NCI-H524 (cell line): ENCODE measurements at places on chromosomes 7 and 10.

- no peak for DNase-seq
Observed at GRCh38 chr10:71788954-71789353, 15.6 kb upstream of the VSIR start.

- DNase-seq: no peak
Observed at GRCh38 chr7:6228361-6229229, 43.8 kb downstream of the CYTH3 start.

DNA sequence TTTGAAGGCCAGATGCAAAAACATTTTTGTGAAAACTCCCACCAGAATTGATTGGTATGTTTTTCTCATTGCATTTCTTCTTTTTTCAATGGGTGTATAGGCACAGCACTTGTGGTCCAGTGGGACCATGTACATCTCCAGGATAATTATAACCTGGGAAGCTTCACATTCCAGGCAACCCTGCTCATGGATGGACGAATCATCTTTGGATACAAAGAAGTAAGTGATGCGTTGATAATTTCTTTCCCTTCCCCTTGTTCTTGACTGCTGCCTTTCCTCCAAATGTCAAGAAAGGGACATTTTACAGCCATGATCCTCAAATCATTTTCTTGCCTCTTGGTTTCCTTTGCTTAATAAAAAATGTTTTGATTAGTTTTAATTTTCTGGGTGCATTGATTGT is 331.5 kb downstream of the PLXDC2 start:
- DNase-seq: no peak

GRCh38 chr7:22325671-22326070 is 31.3 kb downstream of the RAPGEF5 start:
- no peak for DNase-seq

DNA sequence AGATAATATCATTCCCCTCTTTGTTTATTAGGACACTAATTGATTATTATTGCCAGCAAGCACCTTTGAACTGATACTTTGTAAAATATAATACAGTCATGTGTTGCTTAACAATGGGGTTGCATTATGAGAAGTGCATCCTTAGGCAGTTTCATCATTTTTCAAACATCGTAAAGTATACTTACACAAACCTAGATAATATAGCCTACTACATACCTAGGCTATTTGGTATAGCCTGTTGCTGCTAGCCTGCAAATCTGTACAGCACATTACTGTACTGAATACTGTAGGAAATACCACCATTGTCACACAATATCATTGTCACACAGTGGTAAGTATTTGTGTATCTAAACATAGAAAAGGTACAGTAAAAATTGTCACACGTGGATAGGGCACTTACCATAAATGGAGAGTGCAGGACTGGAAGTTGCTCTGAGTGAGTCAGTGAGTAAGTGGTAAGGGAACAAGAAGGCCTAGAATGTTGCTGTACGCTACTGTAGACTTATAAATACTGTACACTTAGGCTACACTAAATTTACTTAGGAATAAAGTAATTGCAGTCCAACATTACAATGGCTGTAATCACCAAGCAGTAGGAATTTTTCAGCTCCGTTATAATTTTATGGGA is 70.7 kb downstream of the LCOR start:
- DNase-seq: no peak

- no peak for DNase-seq
Observed at GRCh38 chr10:61471491-61471890, 18.3 kb upstream of the TMEM26 start.

GRCh38 chr10:112208292-112208691 is 24.7 kb upstream of the GPAM start:
- DNase-seq: no peak

- no peak for DNase-seq
Observed at GRCh38 chr10:36515319-36515718, 610.1 kb upstream of the ANKRD30A start.

DNA sequence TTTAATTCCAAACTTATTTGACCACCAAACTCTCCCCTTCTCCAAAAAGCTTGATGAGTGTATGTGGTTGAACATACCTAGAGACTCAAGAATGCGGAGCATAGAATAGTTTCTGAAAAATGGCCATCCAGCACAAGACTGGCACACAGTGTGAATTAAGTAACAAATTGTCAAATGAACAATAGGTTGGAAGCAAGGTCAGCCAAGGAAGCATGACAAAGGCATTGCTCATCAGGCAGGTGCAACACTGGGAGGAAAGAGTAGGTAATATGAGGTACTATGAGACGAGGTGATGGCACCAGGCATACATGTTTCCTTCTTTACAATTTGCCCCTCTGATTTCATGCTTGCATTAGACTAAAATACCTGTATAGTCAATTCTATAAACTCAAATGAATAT is 73.7 kb downstream of the DKK1 start:
- no peak for DNase-seq

DNA sequence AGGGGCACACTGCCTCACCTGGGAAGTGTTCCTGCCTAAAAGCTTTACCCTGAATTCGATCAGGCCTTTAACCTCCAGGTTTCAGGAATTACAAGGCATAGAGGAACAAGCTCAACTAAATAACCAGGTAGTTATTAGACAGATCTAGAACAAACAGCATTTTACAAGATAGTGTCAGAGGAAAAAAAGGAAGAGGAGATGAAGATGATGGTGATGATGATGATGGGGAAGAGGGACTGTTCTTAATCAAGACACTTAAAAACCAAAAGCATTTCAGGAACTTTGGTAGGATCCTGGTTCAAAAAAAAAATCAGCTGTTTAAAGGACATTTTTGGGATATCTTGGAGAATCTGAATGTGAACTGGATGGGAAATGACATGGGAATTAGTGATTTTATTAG is 11.5 kb downstream of the RBM17 start:
- no peak for DNase-seq
